H4 (cell line): ENCODE measurements at places on chromosomes 1 and 21. TPM values are rescaled to one million over a fixed set of nuclear protein-coding genes. Genes with fewer than 3 reads are reported as not detected.

- no peak for DNase-seq
Observed at GRCh38 chr1:23911921-23912320, 1.2 kb downstream of the CNR2 start.

DNA sequence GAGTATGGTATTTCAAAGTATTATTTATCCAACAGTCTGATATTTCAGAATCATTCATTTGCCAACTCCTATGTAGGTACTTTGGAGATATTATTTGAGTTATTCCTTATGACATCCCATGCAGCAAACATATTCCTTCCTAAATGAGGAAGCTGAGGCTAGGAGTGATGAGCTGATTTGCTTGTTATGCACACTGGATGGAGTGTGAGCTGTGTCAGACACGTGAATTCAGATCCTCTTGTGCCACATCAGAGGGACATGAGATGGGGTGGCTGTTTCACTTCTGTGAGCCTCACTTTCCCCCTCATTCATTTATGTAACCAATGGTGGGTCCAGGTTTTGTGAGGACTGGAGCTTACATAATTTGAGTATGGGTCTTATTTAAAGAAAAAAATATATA lies 215.9 kb downstream of the DISC1 start:
- DNase-seq: no peak

GRCh38 chr1:107523061-107523460 lies 382.2 kb downstream of the NTNG1 start:
- DNase-seq: no peak

The ROR1 gene
- 1.8 and 4.1 TPM in 2 replicates for total RNA-seq

The DYNLT5 gene
- not detected in 2 replicates for total RNA-seq

The CASQ1 gene
- total RNA-seq: 0.41 TPM in 1 of 2 replicates, not detected in the other

The IGSF3 gene
- total RNA-seq: 10.7 and 10.8 TPM in 2 replicates

The ASTN1 gene
- total RNA-seq: 0.43 and 0.85 TPM in 2 replicates
